ENCODE measurements at places on chromosomes 11 and 22.

- DNase-seq: peak; percentile 26
- no peaks in the 10 kb centered on the region for H3K27me3 ChIP-seq
- no peak overlapping the region for H3K27ac ChIP-seq
- no peaks in the 10 kb centered on the region for H3K36me3 ChIP-seq
These were observed 56.7 kb downstream of the TECTA start for GRCh38 chr11:121157756-121158155.

DNA sequence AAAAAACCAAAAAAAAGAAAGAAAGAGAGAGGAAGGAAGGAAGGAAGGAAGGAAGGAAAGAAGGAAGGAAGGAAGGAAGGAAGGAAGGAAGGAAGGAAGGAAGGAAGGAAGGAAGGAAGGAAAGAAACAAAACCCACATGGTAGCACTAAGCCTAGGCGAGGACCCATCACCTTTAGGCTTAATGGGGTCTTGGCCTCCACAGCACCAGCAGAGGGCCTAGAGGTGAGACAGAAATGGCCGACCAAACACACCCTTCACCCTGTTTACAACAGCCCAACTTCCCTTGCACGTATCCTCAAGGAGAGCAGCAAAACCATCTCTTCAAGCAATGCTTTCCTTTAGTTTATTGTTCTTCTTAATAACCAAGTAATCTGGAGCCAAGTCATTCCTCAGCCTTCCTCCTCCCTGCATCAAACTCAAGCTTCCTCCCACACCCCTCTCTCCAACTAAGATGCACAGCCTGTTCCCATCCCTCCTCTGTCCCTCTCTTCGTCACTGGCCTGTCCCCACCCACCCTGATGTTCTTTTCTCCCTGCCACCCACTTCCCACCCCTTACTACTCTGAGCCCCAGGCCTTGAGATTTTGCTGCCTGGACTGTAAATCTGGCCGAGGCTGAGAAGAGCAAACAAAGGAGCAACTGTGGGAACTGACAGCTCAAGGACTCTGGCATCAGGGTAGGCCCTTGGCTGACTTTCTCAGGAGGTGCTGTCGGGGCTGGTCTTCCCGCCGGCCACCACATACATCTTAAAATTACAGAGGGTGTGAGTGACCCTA, 26.0 kb downstream of the POU2AF1 start:
- H3K4me1 ChIP-seq: peaks cover 20% of the 10 kb centered on the region
- no peaks in the 10 kb centered on the region for H3K36me3 ChIP-seq
- H3K27me3 ChIP-seq: no peaks in the 10 kb centered on the region

- peak overlapping the region; percentile 87 for H3K27ac ChIP-seq
- peaks cover 62% of the 10 kb centered on the region for H3K4me1 ChIP-seq
- peak; percentile 91 for DNase-seq
- no peaks in the 10 kb centered on the region for H3K27me3 ChIP-seq
These were observed 1.4 kb downstream of the PLXNB2 start for GRCh38 chr22:50305923-50306566.

GRCh38 chr22:24099666-24100065, 81.6 kb upstream of the SUSD2 start:
- no peak for DNase-seq
- no peaks in the 10 kb centered on the region for H3K36me3 ChIP-seq
- H3K27me3 ChIP-seq: no peaks in the 10 kb centered on the region
- H3K27ac ChIP-seq: no peak overlapping the region
- H3K4me1 ChIP-seq: peaks cover 6% of the 10 kb centered on the region

- H3K27ac ChIP-seq: no peak overlapping the region
- no peaks in the 10 kb centered on the region for H3K36me3 ChIP-seq
- no peak overlapping the region for H3K4me3 ChIP-seq
- H3K4me1 ChIP-seq: no peaks in the 10 kb centered on the region
- H3K27me3 ChIP-seq: no peaks in the 10 kb centered on the region
These were observed 507.0 kb downstream of the NTM start for GRCh38 chr11:131877246-131877942.

DNA sequence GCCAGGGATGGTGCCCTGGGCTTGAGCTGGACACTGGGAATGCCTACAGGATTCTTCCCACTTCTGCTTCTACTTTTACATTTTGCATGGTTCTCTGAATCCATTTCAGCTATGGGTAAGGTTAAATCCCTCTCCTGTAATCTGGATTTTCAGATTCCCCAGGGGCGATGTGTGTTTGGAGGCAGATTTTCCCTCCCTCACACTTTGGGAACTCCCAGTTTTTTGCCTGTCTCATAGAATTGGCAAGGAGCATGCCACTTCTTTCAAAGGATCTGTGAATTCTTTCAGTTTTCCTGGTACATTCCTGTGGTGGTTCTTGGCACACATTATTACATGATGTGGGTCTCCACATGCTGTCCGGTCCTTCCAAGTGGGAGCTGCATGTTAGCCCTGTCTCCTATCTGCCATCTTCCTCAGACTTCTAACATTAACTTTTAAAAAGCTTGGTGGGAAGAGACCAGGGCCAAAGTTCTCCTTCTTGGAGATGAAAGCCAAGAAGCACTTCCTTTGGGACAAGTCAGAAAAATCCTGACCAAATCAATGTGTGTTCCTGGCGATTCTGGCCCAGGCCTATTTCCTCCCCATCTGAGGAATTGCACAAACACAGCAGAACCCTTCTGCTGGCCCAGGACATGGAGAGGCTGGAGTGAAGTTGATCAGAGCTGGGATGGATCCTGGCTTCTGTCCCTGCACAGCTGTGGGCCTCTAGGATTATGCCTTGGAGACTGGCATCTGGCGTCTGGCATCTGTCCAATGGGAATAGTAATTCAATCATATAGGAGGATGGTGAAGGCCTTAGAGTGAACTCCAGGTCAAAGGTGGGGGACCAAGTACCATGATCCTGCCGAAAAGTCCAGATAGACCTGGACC, 5.4 kb upstream of the APOL2 start:
- peaks cover 10% of the 10 kb centered on the region for H3K4me1 ChIP-seq
- DNase-seq: peak; percentile 43
- no peaks in the 10 kb centered on the region for H3K27me3 ChIP-seq
- peak overlapping the region; percentile 58 for H3K27ac ChIP-seq

DNA sequence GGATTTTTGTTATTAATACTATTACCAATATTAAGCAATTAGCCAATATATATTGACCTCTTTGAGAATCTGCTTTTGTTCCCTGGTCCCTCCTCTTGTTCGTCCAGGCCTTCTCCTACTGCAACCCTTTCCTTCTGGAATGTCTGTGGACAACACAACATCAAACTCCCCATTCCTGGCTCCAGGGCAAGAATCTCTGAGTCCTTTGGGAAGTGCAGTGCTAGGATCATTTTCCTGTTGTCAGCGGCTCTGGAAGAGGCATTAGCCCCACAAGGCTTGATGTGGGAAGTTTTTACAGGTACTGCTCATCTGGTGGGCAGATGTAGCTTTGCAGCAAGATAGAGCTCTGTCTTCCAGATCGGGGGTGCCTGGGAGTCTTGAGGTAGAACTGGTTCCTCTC, 74.3 kb downstream of the RPUSD4 start:
- no peaks in the 10 kb centered on the region for H3K27me3 ChIP-seq
- no peak overlapping the region for H3K27ac ChIP-seq
- DNase-seq: no peak
- peaks cover 47% of the 10 kb centered on the region for H3K4me1 ChIP-seq
- no peaks in the 10 kb centered on the region for H3K36me3 ChIP-seq

- no peak for DNase-seq
- H3K27ac ChIP-seq: no peak overlapping the region
- no peak overlapping the region for H3K4me3 ChIP-seq
- no peaks in the 10 kb centered on the region for H3K36me3 ChIP-seq
These were observed 45.8 kb upstream of the SLN start for GRCh38 chr11:107757661-107758060.

DNA sequence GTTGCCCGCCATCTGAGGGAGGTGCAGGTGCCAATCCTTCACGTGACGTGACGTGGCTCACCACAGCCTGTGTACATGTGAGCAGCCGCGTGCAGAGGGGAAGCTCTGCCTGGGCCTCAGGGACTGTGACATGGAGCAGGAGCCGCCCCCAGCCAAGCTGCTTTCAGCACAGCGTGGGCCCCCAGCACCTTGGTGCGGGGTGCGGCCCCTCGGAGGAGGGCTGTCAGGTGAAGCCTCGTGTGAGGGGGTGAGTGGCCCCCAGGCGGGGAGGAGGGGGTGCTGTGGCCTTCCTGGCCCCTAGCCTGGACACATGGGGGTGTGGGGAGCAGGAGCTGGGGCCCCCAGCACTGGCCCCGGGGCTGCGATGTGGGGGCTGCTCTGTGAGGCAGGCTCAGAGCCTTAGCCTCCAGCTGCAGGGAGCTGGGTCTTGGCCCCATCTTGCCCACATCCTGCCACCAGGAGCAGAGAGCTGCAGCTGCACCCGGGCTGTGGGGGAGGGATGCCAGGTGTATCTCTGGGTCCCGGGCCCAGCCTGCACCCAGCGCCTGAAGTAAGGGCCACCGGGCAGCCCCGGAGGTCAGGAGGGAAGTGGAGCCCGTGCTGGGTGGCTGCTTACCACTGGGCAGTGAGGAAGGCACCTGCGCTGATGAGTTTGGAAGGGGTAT, at the start of gene ADORA2A:
ADORA2A (plus strand) TSS at position 100 of the 665 bp plus-strand sequence. CDS start 5,806 bp downstream, outside the sequence.
- no peaks in the 10 kb centered on the region for H3K27me3 ChIP-seq
- no peak within 1 kb of the TSS for H3K4me3 ChIP-seq
- H3K4me1 ChIP-seq: peaks cover 15% of the 10 kb centered on the region
- no peaks in the 10 kb centered on the region for H3K36me3 ChIP-seq
- no peak within 1 kb of the TSS for H3K27ac ChIP-seq

- no peaks in the 10 kb centered on the region for H3K4me1 ChIP-seq
- no peak overlapping the region for H3K4me3 ChIP-seq
- H3K27ac ChIP-seq: no peak overlapping the region
- no peaks in the 10 kb centered on the region for H3K36me3 ChIP-seq
These were observed 320.0 kb upstream of the LRRC4C start for GRCh38 chr11:41779401-41779960.

GRCh38 chr11:92735039-92735438, 234.4 kb upstream of the MTNR1B start:
- no peak for DNase-seq
- no peak overlapping the region for H3K4me3 ChIP-seq
- peaks cover 6% of the 10 kb centered on the region for H3K4me1 ChIP-seq
- no peaks in the 10 kb centered on the region for H3K36me3 ChIP-seq
- H3K27ac ChIP-seq: no peak overlapping the region

DNA sequence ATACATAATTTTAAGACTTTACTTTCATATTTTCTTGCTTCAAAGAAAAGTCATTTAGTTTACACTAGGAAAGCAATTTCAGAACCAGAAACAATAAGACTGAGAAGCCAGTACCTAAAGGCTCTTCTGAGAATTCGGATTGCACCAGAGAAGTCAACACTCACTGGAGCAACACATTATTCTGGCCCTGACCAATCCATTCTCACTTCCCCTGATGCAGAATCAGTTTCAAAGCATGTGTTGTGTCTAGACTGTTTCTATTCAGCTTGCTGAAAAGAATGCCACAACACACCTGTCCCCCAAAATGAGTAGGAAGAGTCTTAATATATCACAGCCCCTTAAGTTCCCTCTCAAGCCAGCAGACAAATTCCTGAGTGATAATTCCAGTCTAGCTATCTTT, 1074.3 kb upstream of the TENM4 start:
- DNase-seq: no peak
- H3K4me1 ChIP-seq: no peaks in the 10 kb centered on the region
- H3K4me3 ChIP-seq: no peak overlapping the region

DNA sequence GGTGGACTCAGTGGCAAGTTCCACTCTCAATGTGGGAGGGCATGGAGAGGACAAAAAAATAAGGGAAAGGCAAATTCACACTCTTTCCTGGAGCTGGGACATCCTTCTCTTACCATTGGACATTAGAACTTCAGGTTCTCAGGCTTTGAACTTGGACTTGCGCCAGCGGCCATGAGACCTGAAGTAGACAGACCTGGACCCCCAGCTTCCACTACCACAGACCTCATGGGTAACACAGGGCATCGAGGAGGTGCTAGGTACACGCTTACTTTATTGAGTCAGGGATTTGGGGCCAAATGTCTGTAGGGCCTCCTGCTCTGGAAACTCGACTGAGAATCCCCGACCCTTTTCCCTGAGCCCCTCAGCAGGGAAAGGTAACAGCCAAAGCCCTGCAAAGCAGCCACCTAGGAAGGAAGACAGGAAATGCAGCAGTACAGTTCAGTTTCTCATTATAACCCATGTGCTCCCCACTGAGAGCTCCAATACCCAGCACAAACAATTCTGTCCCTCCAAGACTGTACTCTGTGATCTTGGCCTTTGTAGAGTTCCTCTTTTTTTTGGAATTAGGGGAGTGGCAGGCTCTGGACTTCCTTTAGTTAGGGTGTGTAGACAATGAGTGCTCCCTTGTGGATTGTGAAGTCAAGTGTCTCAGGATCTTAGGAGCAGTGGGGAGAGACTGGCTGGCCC, 5.7 kb downstream of the CHRNA10 start:
- no peak overlapping the region for H3K4me3 ChIP-seq
- DNase-seq: no peak
- no peaks in the 10 kb centered on the region for H3K4me1 ChIP-seq
- H3K36me3 ChIP-seq: no peaks in the 10 kb centered on the region
- H3K27ac ChIP-seq: no peak overlapping the region

All from testis (tissue), 5 donors.